Left ventricle myocardium inferior (tissue), 1 donor: ENCODE measurements at places on chromosomes 1 and 21. TPM values are rescaled to one million over a fixed set of nuclear protein-coding genes. Genes with fewer than 3 reads are reported as not detected.

The TSPAN2 gene
- 5.3 TPM for total RNA-seq

The C1orf53 gene
- total RNA-seq = 7.8 TPM

The ARHGAP29 gene
- 26.5 TPM for total RNA-seq

The TAS1R2 gene
- not detected for total RNA-seq

The KCNA3 gene
- total RNA-seq = 0.22 TPM

The SAMD11 gene
- 2.4 TPM for total RNA-seq

- peak; percentile 84 for DNase-seq
Observed at GRCh38 chr1:93447481-93448291, at the start of gene FNBP1L. FNBP1L (plus strand) TSS chr1:93448118; CDS start chr1:93448282, 164 bp downstream.

- DNase-seq = no peak
Observed at GRCh38 chr1:45820173-45820572, 16.8 kb downstream of the MAST2 start.

- no peak for DNase-seq
Observed at GRCh38 chr1:157798211-157798610, 21.3 kb upstream of the FCRL2 start.

- DNase-seq = no peak
Observed at GRCh38 chr1:205783904-205784303, 8.6 kb upstream of the RAB29 start.

- DNase-seq = no peak
Observed at GRCh38 chr1:1020000-1020404, at the start of gene AGRN. AGRN (plus strand) TSS chr1:1020120; CDS start chr1:1020173, 53 bp downstream.

DNA sequence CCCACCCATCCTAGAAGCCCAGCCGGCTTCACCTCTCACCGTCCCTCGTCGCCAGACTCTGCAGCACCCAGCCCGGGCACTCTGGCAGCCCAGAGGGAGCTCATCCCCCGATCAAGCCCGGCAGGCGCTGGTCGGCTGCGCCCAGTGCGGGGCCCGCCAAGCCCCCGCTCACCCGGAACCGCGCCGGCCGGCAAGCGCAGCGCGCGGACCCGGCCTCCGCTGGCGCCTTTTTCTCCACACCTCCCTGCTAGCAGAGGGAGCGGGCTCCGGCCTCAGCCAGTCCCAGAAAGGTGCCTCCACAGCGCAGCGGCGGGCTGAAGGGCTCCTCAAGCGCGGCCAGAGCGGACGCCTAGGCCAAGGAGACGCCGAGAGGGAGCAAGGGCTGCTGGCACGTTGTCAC is 2023.3 kb downstream of the NCAM2 start:
- no peak for DNase-seq

- DNase-seq = no peak
Observed at GRCh38 chr1:186009039-186009737, 275.0 kb downstream of the HMCN1 start.

DNA sequence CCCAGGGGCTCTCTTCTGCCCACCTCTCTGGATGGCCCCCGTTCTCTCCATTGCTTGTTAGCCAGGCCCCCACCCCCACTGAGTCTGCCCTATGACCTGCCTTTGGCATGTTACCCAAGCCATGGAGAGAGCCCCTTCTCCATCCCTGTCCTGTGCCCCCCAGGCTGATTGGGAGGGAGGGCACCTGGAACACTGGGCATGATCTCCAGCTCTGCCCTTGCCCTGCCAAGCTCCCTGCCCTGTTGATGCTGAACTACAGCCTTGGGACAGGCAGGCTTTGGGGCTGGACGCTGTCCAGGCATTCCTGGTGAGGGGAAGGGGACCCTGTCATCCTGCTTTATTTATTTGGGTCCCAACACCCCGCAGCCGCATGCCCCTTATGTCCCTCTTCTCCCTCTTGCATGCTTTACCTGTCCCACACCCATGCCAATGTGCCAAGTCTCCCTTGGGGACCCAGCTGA is 10.7 kb downstream of the TRIM46 start:
- no peak for DNase-seq

- no peak for DNase-seq
Observed at GRCh38 chr1:222909586-222909985, 94.7 kb downstream of the DISP1 start.

DNA sequence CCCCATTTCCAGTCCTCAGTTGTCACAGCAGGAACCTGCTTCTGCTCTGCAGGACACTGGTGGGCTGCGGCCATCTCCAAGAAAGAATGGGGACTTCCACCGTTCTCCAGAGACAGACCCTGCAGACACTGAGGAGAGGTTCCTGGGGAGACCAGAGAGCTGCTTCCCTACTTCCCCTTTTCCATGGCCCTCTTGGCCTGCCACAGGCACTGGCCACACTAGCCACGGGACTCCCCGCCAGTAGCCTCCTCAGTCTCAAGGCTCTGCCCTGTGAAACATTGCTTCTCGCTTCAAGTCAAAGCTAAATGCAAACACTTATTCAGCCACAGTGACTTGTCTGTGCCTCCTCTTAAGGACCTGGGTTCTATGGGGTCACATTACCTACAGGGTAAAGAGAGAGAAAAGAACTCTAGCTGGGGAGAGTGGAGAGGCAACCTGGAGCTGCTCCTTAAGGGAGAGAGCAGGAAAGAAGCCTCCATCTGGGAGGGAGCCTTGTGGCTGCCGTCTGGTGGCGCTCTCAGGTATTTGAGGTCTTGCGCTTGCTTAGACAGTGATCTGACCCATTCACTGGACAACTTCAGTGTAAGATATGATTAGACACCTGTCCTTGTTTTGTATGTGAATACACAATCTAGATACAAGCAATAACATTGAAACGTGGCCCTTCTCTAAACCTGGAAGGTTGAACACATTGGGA is 5.4 kb upstream of the SLAMF8 start:
- DNase-seq = no peak

GRCh38 chr1:168550971-168551370 is 7.2 kb upstream of the XCL2 start:
- no peak for DNase-seq

DNA sequence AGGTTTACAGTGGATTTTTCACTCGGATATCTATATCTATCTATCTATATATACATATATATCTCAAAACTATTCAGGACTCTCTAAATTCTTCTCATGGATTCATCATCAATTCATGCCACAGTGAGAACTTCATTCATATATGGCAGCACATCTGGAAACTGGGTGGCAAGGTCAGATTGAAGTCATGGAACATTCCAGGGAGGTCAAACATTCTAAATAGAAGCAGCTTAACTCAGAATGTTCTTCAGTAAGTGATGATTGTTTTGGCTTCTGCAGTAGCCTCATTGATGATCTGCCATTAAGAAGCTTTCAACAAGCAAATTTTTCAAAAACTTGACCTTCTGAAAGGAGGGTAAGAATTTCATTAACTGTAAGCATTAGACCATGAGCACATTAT is 46.9 kb upstream of the ADAMTS1 start:
- DNase-seq = no peak

GRCh38 chr1:228378090-228378872 is 28.4 kb downstream of the TRIM11 start:
- peak; percentile 74 for DNase-seq

- DNase-seq = no peak
Observed at GRCh38 chr1:47593598-47594285, 155.9 kb downstream of the FOXD2 start.

GRCh38 chr1:199778324-199778955 is 249.1 kb upstream of the NR5A2 start:
- DNase-seq = no peak

GRCh38 chr1:54429838-54430237 is 23.6 kb upstream of the SSBP3 start:
- no peak for DNase-seq

GRCh38 chr1:97297611-97298010 is 576.0 kb downstream of the PTBP2 start:
- DNase-seq = no peak

- DNase-seq = no peak
Observed at GRCh38 chr21:16169102-16169511, 439.3 kb downstream of the USP25 start.

DNA sequence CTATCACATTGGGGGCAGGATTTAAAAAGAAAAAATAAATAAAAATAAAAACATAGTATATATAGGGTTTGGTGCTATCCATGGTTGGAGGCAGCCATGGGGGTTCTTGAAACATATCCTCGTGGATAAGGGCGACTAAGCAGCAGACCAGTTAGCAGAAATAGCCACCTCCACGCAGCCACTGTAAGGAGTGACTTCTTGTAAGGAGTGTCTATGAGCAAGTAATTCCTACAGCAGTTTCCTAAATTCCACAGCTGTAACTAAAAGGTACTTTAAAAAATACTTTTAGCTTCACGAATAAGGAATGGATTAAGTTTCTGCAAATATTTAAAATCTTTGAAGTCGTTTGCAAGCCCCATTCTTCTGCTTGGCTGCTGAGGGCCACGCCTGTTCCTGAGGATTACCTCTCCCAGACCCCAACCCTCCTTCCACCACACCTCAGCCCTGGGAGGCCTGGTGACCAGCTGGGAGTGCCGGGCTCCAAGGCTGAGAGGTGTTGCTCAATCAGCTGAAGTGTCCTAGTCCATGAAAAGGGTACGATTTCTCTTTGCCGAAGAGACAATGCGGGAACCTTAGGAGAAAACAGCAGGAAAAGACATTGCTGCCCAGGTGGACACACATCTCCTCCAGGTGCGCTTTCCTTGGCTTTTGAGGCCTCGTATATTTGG is 115.3 kb downstream of the ADSS2 start:
- DNase-seq = no peak

DNA sequence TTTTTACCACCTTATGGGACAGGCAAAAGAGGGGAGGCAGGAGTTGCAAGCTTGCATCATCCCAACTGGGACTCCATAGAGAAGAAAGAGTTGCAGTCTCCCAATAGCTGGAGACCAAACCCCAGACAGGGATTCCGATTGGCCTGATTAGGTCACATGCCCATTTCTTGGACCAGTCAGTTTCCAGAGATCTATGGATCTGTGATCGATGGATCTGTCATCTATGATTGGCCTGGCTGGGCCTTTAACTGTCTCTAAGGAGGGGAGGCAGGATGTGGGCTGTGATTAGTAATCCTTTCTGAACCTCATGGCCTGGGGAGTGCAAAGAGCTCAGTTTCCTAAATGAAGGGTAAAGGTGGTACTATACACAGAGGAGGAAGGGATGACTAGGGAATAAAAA is 252.1 kb downstream of the MATN1 start:
- no peak for DNase-seq

DNA sequence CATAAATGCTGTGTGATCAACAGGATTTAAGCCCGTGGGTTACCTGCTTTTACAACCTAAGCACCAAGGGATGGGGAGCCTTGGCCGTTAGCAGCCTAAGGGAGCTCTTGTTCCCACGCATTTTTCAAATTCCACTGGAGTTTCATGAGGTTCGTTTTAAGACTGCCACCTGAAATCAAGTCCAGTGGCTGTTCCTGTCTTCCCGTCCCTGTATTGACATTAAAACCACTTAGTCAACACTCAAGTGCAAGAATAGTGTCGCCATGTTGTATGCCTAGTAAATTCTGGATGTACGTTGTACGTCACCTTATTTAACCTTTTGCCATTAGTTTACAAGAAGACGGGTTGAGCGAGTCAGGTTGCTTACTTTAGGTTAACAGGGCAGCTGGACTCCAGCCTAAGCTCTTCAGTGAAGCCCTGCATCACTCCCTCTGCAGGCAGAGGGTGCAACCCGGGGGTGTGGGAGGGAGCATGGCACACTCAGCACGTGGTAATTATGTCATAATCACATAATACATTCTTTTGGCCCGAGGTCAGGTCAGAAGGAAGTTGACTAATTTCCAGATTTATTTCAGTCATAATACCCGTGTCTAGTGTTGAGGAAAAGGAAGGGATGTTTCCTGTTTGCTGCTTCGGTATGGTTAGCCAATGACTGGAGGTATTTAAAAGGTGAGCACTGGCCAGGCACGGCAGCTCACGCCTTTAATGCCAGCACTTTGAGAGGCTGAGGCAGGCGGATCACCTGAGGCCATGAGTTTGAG is 42.5 kb downstream of the CNST start:
- DNase-seq = peak; percentile 61

GRCh38 chr1:195934817-195935553 is 673.3 kb downstream of the KCNT2 start:
- DNase-seq = no peak

DNA sequence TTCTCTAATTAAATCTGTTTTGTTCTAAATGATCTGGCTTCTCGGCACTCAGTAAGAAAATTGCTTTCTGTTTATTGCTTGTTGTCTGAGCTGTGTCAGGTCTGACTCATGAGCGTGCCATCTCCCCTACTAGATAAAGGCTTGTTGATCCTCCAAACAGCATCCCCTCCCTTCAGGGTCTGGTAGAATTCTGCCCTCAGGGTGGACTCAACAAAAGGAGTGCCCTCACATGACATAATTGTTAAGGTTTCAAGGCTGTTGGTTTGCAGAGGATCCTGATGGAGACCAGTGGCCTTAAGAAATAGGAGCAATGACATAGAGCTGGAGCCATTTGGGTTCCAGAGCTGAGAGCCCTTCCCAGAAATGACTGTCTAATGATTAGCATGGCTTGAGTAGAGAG is 36.0 kb upstream of the ATP2B4 start:
- no peak for DNase-seq
